ENCODE measurements at places on chromosomes 6 and 20.
A peak's percentile ranks its signal among the peaks of the same experiment; 100 is the strongest.

- no peak for DNase-seq
Measured at GRCh38 chr20:33181482-33182093, 13.6 kb downstream of the BPIFA2 start.

GRCh38 chr6:43389730-43390295, 20.4 kb upstream of the ZNF318 start:
- no peak for DNase-seq

- DNase-seq: no peak
Measured at GRCh38 chr6:113633638-113634037, 223.5 kb upstream of the MARCKS start.

GRCh38 chr20:58650181-58650775, 805 bp upstream of the STX16 start:
- peak; percentile 57 for DNase-seq

- no peak for DNase-seq
Measured at GRCh38 chr6:155188707-155189496, 74.9 kb upstream of the CLDN20 start.

DNA sequence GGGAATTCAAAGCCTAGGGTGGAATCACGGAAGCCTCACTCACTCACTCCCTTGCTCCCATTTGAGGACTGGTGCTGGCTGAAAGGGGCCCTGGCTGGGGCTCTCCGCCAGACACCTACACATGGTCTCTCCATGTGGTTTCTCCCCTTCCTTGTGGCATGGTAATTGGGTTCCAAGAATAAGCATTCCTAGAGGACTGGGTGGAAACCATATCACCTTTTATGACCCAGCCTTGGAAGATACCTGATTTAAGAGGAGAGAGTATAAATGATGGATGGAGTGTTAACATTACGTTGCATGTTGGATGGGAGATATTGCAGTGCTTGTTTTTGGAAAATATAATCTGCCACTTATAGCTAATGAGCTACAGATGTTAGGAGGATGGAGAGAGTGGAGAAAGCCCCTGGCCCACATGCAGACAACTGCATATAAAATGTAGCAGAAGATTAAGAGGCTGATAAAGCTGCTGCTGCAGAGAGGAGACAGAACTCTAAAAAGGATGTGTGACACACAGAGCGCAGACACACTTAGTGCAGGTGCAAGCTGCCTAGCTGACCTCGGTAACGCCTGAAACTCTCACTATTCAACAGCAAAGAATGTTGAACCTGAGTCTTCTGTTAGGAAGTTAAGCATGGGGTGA, 23.3 kb upstream of the CDKN1A start:
- no peak for DNase-seq

DNA sequence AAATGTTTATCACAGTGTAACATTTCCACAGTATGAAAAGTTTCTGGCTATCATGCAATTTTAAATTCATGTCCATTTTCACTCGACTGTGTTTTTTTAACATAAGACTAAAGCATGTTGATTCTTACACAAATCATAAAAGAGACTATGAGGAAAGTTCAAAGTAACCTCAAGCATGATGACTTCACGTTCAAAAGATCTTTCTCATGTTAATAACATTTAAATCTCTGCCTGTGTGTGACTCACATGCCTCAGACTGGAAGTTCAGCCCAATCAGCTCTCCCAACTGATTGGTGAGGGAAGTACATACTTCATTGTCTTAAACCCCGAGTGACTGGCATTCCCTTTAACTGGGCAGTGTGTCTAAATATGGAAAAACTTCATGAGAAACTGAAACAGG, 37.4 kb downstream of the ATXN1 start:
- no peak for DNase-seq

DNA sequence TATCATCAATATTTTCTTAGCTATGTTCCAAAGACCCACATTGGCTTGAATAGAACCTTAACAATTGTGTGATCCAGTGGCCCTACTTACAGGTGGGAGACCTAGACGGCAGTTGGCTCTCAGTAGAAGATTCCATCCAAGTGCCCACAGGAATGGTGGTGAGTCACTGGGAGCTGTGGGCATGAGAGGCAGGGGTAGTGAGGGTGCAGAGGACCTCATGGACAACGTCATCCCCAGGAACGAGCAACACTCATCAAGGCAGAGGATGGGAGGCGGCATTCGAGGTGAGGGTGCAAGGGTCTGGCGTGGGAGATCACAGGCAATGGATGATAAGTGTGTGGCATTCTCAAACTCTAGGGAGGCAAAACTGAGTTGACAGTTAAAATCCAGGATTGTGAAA, 17.5 kb upstream of the SPO11 start:
- no peak for DNase-seq

- no peak for DNase-seq
Measured at GRCh38 chr20:61762886-61763739, 302.6 kb downstream of the TAF4 start.

DNA sequence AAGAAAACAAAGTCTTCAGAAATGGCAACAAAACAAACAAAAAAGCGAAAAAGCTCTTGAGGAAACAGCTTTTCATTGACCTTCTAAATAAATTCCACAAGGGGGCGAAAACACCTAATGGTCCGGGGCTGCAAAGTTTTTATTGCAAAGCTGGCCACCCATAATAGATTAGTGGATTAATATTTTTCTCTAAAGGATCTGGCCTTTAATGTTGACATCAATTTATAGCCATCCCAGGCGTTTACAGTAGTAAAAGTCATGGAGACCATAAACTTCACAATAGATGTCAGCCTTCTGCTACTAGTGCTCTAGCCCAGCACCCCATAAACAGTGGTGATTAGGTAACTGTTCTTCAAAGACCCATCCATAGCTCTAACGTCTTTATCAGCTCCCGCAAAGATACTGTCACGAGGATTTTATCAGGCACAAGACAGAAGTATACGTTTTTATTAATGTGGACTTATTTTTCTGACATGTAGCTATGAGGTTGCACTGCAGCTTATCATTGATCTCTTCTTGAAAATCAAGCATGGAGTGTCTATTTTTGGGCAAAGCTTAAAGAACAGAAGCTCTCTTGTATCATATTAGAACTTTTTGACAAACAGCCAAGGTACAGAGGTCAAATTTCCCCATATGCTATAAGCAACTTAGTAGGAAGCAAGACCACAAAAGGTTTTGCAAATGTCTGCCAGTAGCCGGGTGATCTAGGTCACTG, 4.7 kb downstream of the CITED2 start:
- DNase-seq: no peak

- no peak for DNase-seq
Measured at GRCh38 chr20:36830791-36831691, 44.9 kb upstream of the TLDC2 start.

- no peak for DNase-seq
Measured at GRCh38 chr20:38671186-38671585, 53.1 kb upstream of the SLC32A1 start.

DNA sequence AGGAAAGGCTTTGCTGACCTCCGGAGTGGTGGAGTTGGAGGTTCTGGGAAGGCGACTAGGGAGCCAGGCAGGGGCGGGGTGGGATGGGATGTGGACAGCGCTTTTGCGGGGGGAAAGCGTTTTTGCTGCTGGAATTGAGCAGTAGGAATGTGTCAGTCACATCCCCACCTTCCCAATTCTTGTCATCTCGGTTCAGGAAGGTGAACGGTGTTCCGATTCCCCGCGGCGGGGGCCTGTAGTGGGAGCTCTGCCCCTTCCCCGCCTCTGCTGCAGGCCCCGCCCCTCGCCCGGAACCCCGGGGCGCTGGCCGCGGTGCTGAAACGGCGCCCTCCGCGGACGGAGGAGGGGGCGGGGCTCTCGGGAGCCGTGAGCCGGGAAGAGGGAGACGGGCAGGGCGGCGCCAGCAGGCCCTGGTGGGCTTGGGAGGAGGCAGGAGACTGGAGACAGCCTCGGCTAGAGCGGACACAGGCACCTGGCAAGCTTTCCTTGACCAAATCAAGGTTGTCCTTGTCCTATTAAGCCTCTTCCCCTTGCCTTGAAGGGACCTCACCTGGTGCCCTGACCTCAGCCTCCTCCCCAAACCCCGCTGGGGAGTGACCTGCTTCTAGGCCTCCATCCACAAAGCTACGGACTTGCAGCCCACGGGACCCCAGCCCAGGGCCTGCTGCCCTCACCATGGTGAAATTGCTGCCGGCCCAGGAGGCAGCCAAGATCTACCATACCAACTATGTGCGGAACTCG, at the start of gene LHFPL5:
TSS of gene LHFPL5 (plus strand) at position 357 of the 741 bp plus-strand sequence. CDS start at position 676, 319 bp downstream.
- peak; percentile 12 for DNase-seq

GRCh38 chr6:27101824-27102223, 145.7 kb upstream of the PRSS16 start:
- DNase-seq: no peak

DNA sequence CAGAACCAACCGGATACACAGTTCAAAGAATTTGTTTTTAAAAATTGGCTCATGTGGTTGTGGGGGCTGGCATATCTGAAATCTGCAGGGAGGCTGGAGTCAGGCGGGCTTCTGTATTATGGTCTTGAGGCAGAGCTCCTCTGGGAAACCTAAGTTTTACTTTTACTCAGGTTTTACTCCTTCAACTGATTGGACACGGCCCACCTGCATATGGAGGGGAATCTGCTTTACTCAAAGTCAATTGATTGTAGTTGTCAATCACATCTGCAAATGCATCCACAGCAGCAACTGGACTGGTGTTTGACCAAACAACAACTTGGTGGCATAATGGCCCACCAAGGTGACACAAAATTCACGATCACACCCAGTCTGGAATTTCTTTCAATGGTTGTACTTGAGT, 103.4 kb downstream of the ERMARD start:
- no peak for DNase-seq

DNA sequence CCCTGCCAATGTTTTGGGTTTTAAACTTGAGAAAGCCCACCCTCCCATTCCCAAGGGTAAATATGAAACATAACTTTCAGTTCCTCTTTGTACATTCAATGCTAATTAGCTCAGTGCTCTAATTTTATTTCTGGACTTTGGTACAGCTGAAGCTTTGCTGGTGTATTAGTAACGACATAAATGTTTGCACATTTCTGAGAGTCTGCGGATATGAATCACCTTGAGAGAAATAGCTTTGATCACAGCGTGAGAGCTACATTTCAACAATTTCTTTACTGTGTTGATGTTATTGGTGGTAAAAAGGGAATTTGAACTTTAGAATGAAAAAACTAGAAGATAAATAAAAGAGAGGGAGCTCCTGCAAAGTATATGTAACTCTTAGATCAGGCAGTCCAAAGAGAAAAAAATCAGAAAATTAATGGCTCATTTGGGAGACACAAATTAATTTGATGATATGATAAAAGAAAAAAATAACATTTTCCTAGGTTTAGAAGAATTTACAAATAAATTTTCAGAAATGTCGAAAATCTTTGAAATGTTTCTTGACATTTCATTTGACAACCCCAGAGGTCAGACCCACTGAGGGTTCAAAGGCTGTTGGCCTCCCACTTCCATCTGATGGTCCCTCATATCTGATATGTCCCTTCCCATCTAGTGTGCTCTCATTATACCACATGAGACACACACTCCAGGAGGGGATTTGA, 38.5 kb upstream of the CAP2 start:
- DNase-seq: no peak

DNA sequence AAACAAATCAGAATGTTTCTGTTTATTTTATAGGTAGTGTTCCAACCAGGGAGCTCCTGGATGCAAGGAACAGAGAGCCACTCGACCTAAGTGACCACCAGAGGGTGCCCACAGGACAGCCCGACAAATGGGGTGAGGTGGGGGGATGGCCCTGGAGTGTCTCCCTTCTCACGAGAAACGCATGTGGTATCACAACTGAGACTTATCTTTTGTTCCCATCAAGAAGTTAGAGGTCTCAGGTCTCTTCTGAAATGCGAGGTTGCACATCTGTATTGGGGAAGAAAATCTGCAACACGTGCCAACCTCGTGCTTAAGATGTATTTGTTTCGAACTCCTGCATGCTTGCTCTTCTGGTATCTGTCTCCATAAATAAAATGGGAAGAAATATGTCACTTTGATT, 104.0 kb downstream of the ISM1 start:
- no peak for DNase-seq

DNA sequence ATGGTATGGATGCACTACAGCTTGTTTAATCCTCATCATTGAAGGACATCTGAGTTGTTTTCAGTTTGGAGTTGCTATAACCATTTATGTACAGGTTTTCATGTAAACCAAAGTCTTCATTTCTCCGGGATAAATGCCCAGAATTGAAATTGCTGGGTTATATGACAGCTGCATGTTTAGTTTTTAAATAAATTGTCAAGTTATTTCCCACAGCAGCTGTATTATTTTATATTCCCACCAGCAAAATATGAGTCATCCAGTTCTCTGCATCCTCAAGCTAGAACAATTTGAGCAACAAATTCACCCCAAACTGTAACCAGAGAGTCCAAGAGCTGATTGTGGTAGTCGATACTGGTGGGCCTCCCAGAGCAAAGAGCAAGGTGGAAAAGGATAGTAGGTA, 161.0 kb upstream of the PRND start:
- no peak for DNase-seq
